T follicular helper cell (primary cell): ENCODE measurements at places on chromosomes 12 and 14.

DNA sequence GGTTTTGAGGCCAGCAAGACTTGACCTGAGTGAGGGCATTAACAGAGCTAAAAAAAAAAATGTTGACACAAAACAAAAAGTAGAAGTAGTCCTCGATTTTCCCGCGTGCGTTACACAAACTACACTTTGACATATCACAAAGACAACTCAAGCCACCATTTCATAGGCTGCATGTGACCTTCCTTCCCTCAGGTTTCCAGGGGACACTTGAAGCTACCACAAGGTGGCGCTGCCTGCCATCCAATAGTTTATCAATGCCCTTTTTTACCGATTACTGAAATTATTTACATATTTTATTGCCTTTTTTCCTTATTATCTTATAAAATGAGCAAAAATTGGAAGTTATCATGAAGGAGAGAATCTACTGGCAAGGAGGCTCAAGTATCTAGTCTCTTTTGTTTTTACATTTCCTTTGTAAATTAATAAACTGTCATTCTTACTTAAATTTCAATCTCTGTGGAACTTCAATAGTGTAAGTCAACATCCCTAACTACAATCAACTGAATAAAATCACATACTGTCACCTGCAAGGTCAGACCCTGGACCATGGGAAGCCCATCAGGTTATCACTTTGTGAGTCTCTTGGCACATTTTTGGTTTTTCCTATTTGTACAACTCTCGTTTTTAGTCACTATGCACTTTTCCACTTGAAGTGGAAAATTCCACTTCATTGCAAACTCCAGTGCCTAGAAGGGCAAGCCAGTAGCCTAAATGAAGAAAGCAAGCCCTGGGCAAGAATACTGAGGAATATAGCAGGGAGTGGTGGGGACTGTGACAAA is 84.6 kb upstream of the CPSF6 start:
- peak; percentile 69 for DNase-seq

- DNase-seq = no peak
Observed at GRCh38 chr14:37091651-37092050, 80.8 kb downstream of the SLC25A21 start.

- no peak for DNase-seq
Observed at GRCh38 chr14:45716572-45716971, 463.6 kb upstream of the MIS18BP1 start.

- no peak for DNase-seq
Observed at GRCh38 chr14:81529391-81529790, 4.3 kb downstream of the SEL1L start.

DNA sequence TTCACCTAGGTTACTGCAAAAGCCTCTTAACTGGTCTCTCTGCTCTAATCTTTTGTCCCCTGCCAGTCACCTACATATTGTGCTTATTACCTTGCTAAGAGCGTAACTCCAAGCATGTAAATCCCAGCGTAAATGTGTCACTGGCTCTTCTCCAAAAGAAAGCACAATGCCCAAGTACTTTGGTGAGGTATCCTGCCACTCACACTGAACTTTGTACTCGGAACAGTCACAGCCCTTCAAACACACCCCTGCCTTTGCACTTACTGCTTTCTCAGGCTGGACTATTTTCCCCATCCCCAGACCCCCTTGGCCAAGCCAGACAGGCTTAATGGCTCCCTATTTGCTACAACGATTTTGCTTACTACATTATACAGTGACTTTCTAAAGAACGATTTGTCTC is 31.7 kb downstream of the GALNT4 start:
- DNase-seq = no peak

- DNase-seq = no peak
Observed at GRCh38 chr14:100084591-100084990, 19.4 kb downstream of the EVL start.
